ENCODE measurements at places on chromosomes 11 and 22. TPM values are rescaled to one million over a fixed set of nuclear protein-coding genes. Genes with fewer than 3 reads are reported as not detected.
A peak's percentile ranks its signal among the peaks of the same experiment; 100 is the strongest.

The FUT4 gene
- 2.3 TPM for polyA plus RNA-seq

The GANAB gene
- 225 TPM for polyA plus RNA-seq

The POU2F3 gene
- polyA plus RNA-seq, result not detected

DNA sequence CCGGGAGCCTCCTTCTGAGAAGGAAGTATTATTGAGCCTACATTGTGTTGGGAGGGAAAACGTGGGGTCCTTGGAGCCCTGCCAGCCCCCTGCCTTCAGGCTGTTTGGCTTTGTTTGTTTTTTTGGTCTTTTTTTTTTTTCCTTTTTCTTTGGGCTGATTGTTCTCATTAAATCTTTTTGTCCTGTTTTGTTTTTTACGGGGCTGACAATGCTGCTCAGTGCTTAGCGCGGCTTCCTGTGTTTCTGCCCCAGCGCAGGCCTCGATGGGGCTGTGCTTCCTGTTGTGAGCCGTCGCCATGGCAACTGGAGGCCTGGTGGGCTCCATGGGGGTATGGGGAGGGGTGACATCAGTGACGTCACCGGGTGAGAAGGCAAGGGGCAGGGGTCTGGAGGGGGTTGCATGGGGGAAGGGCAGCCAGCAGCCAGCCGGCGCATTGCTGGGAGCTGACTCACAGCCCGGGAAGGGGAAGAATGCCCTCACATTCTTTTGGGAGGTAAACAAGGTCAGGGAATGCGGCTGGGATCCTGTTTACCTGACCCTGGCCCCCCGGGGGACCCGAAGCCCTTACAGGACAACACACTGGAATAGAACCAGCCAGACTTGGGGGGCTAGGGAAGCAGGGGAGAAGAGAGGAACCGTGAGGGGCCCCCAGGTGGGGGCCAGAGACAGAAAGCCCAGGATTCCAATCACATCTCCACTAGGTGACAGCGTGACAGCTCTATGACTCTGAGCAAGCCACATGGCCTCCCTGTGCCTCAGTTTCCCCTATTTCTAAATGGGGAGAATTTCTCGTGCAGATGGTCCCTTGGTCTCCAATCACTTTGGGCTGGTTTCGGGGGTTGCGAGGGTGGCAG lies 22.2 kb upstream of the CBX7 start:
- H3K36me3 ChIP-seq, result no peaks in the 10 kb centered on the region
- peak overlapping the region; percentile 50 for H3K27ac ChIP-seq
- DNase-seq, result peak; percentile 79
- H3K4me3 ChIP-seq, result no peak overlapping the region

- no peak overlapping the region for H3K27ac ChIP-seq
- H3K4me3 ChIP-seq, result no peak overlapping the region
- DNase-seq, result peak; percentile 54
- no peaks in the 10 kb centered on the region for H3K27me3 ChIP-seq
- H3K36me3 ChIP-seq, result no peaks in the 10 kb centered on the region
- H3K4me1 ChIP-seq, result peaks cover 33% of the 10 kb centered on the region
Observed at GRCh38 chr11:31641477-31642062, 132.0 kb downstream of the ELP4 start.

DNA sequence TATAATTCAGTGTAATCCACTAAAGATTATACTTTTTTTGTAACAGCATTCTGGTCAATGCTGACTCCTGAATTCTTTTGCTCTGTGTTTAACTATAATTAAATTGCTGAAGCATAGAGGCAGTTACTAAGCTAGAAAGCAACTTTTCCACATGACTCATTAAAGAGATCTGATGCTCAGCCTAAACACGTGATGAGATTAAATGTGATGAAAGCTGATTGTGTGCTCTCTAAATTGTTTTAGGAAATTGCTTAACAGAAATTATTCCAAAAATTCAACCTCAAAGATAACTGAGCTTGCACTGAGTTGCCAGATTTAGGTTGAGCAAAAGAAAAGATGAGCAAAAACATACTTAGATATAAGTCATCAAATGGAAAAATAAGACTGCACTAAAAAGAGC lies 1033.6 kb downstream of the FAM181B start:
- no peak overlapping the region for H3K4me3 ChIP-seq
- H3K27ac ChIP-seq, result no peak overlapping the region
- no peaks in the 10 kb centered on the region for H3K27me3 ChIP-seq
- H3K36me3 ChIP-seq, result no peaks in the 10 kb centered on the region
- DNase-seq, result peak; percentile 7

- no peaks in the 10 kb centered on the region for H3K36me3 ChIP-seq
- H3K4me1 ChIP-seq, result no peaks in the 10 kb centered on the region
- H3K4me3 ChIP-seq, result no peak overlapping the region
- DNase-seq, result no peak
Observed at GRCh38 chr11:106683435-106683834, 334.8 kb downstream of the GUCY1A2 start.

DNA sequence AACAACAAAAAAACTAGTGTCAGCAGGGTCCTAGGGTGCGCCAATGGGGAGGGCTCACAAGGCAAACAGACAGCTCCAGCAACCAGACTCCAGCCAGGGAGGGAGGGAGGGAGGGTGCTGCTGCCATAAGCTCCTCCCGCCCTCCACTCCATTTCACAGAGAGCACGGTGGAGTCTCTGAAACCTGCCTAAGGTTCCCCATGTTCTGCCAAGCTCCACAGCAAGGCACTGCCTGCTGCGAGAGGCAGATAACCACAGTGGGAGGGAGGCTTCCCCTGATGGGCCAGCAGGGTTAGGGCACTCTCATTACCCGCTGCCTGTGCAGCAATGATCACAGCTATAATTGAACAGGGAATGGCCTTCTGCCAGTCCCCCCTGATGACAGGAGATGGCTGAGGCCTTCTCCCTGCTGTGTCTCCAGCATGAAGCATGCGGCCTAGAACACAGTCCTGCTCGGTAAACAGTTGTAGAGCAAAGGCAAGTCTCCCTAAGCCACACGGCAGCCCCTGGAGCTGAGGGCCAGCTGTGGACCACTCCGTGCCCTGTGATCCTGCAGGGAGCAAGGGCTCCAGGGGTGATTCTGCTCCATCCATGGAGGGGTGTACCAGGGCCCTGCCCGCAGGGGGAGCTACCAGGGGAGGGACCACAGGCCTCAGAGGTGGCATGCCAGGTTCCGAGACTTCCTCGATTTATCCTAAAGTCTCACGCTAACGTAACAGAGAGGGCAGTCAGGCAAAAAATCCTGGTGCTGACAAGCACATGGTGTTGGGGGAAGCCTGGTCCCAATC lies 42.9 kb downstream of the PC start:
- no peaks in the 10 kb centered on the region for H3K4me1 ChIP-seq
- no peak overlapping the region for H3K4me3 ChIP-seq
- no peak for DNase-seq
- H3K27ac ChIP-seq, result no peak overlapping the region
- no peaks in the 10 kb centered on the region for H3K27me3 ChIP-seq

Measured in GM23248 (cell line).